ENCODE measurements at places on chromosomes 4 and X.
A peak's percentile ranks its signal among the peaks of the same experiment; 100 is the strongest.

- no peak for DNase-seq
Observed at GRCh38 chr4:92305878-92306520, 2.2 kb downstream of the GRID2 start.

- DNase-seq: peak; percentile 7
Observed at GRCh38 chr4:90419124-90419711, 292.0 kb downstream of the CCSER1 start.

DNA sequence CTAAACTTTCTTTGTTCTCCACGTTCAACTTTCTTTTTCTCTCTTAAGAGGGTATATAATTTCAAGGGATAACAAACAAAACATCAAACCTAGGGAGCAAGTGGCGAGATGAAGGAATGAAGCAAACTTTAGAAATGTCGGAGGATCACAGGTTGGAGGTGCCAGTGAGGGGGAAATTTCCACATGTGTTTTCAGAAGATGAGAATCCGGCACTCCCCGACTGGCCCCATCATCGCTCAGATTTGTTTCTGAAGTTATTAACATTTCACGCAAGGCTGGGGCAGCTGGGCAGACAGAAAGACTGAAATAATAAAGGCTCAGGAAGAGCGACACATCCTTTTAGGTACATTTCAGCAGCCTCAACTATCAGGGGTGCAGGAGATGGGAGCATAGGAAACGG lies 134.9 kb downstream of the SMIM20 start:
- no peak for DNase-seq

DNA sequence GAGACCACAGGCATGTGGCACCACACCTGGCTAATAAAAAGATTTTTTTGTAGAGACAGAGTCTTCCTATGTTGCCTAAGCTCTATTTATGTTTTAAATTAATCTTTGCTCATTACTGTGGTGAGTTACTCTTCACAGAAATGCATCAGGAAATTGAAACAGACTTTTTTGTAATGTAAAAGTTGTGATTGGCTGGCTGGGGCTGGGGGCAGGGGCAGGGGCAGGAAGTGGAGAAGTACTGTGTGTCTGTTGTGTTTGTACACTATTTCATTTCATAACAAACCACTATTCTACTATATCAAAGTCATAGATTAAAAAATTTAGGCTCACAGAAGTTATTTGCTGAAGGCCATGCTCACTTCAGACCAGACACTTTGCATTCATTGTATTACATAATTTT lies 19.1 kb upstream of the ABRAXAS1 start:
- DNase-seq: no peak

- peak; percentile 17 for DNase-seq
Observed at GRCh38 chr4:110508827-110509710, 33.1 kb downstream of the ENPEP start.

DNA sequence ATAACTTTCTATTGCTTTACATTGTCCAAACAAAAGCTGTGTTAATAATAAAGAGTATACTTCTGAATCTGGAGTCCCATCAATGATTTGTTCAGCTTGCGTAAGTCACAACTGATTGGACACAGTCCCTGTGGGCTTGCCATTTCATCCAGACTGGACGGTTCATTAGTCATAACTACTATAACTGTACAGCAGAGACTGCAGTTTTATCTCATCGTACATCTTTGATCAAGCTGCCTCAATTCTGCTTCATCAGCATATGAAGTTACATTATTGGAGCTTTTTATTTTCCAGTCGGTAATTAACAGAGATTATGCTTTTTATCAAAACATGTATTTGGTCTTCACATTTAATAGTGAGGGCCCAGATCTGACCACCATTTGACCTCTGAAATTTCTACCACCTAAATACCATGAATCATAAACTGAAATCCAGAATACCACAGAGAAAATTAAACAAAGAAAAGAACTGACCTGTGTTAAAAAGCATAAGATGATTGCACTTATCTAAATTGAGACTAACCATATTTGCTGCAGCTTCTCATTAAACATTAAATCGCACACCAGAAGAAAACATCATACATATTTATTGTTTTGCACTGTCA lies 12.5 kb upstream of the MAB21L2 start:
- no peak for DNase-seq

DNA sequence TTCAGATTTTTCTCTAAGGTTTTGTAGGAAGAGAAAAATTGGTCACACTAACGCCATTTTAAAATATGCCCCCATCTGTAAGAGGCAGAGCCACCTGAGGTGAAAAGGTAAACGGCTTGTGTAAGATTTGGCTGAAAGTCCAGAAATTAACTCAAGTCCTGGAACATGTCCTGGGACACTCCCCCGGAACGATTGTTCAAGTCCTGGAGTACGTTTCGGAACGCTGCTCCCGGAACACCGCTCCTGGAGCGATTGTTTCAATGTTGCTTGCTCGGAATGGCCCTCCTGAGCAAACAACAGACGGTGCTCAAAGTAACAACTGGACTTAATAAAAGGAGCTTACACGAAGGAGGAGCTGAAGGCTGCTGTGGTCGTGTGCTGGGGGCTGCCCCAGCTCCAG lies 796.5 kb upstream of the SLIT2 start:
- no peak for DNase-seq

DNA sequence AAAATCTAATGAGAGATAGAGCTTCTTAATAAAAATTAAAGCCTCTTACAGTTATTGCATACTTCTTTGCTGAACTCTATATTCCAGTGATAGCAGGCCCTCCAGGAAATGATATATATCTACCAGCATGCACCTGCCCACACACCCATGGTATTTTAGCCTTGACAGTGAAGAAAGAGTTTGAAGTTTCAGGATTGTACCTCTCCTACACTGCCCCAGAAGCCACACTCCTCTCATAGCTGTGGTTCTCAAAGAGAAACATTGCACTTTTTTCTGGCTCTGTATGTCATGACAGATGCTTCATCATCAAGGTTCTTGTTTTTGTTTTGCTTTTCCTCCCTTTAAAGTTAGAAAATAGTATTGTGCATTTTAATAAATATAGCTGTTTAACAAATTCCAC lies 34.0 kb downstream of the INPP4B start:
- DNase-seq: no peak

DNA sequence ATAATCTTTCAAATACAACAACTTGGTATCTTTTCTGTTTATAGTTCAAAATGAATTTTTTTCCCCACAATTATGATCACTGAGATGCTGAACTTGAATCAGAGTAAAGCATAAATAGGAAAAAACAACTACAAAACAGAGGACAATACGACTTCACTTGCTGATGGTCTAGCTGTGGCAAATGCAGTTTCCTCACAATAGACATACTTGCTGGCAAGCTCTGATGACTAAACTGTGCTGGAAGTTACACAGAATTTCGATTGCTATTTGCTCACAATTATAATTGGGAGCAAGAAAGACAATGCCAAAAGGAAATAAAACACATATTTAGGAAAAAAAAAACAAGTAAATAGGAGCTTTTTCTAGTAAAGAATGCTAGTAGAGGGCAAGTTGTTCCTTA lies 14.7 kb downstream of the VEGFC start:
- no peak for DNase-seq
